ENCODE measurements at places on chromosomes 5 and 9.
A peak's percentile ranks its signal among the peaks of the same experiment; 100 is the strongest.

DNA sequence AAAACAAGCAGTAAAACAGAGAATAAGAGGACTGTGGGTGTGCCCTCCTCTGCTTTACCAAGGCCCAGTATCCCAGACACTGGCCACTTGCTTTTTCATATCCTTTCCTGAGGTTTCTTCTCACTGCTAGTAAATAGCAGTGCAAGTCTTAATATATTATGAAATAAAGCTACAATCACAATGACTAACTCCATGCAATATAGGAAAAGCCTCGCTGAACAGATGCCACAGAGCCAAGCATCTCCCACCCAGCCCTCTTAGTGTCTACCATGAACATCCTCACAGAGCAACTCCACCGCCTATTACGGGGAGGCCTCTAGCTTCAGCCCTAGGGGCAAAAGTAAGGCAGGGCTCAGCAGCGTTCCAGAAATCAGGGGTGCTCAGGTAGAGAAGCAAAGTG is 130.7 kb upstream of the LHFPL2 start:
- no peak for DNase-seq

GRCh38 chr9:93190656-93191353 is 6.9 kb downstream of the WNK2 start:
- DNase-seq: no peak

- no peak for DNase-seq
Observed at GRCh38 chr5:33892620-33893137, 889 bp upstream of the ADAMTS12 start.

DNA sequence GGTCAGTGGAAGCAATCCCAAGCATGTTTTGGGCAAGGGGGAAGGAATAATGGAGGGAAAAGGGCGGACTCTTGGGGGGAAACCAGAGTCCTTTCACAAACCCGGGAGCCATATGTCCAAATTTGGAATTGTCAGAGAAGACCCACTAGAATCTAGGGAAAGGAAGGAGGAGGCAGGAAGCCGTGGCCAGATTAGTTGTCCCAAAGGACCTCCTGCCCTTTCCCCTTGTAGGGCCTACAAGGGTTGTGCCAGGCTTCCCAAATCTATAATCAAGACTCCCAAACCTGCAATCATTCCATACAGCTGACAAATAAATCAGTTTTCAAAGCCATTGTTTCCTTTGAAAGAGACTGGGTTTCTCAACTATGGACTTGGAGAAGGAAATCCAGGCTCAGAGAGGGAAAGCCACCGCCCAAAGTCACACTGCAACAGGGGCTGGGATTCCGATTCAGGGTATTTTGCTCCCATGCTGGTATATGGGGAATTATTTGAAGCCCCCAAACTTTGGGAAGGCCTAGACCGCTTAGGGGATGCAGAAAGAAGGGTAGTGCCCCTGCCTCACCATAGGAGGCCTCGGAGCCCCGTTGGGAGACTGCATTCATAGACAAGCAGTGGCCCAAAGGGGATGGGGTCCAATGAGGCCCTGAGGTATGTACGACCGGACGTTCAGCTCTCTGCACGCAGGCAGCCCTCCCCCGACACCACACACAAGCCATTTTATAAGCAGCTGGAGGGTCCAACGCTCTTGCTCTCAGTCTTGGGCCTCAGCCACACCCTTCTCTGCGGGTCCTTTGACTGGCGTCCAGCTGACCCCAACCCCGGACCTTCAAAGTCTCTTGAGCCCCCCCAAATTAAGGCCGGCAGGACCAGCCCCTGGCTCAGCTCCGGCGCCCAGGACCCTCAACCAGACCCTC is 815 bp downstream of the ANXA6 start:
- no peak for DNase-seq

- DNase-seq: no peak
Observed at GRCh38 chr5:73605223-73606087, 20.5 kb upstream of the ARHGEF28 start.

DNA sequence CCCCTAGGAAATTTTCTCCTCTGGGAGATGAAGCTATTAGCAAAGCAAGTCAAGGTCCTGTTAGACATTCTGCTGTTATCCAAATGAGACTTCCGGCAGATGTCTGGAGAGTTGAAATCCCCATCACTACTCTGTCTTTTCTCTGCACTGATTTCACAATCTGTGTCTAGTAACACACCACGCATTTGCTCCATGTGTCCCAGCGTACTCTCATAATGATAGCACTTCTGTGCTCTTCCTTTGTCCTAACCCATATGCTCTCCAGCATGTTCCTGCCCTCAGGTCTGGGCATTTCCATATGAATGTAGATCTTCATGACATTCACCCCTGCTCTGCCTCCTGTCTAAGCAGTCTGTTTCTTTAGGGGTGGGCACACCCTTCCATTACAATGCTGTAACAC is 1949.0 kb upstream of the WWC1 start:
- DNase-seq: no peak

GRCh38 chr5:102815540-102816332 is 60.6 kb downstream of the PAM start:
- DNase-seq: peak; percentile 3

GRCh38 chr5:128613766-128614165 is 75.7 kb upstream of the FBN2 start:
- no peak for DNase-seq
